ENCODE measurements at places on chromosomes 3 and 15.

DNA sequence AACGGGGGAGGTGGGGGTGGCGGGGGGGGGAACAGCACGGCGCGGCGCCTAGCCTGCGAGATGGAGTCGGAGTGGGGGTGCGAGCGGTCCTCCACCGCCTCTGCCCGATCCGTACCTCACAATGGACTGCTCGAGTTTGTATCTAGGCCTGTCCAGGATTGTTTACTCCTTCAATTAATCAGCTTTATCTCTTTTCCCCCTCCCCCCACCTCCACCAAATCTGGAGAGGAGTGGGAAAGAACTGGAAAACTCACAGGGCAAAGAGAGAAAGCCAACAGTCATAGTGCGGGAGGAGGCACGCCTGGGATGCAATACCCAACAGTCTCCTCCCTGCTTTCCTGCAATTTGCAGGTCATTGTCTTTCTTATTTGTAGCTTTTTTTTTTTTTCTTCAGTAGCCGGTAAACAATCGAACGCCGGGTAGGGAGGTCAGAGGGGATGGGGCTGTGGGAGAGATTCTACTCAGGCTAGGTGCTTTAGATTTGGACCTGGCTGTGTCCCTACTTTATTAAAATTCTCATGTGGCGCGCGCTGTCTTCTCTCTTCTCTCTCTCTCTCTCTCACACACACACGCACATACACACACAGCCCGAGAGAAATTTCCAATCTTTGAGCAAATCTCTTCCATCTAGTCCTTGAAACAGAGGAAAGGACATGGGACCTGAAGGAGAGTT lies 6.9 kb upstream of the MEIS2 start:
- peaks cover 100% of the 10 kb centered on the region for H3K27me3 ChIP-seq
- H3K36me3 ChIP-seq, result no peaks in the 10 kb centered on the region
- H3K4me1 ChIP-seq, result no peaks in the 10 kb centered on the region
- DNase-seq, result no peak
- peak overlapping the region; percentile 82 for H3K27ac ChIP-seq
- H3K4me3 ChIP-seq, result no peak overlapping the region

GRCh38 chr3:51024765-51025632 lies 350.3 kb downstream of the DOCK3 start:
- no peaks in the 10 kb centered on the region for H3K27me3 ChIP-seq
- DNase-seq, result peak; percentile 60
- no peaks in the 10 kb centered on the region for H3K36me3 ChIP-seq
- H3K4me1 ChIP-seq, result peaks cover 3% of the 10 kb centered on the region
- H3K4me3 ChIP-seq, result no peak overlapping the region

DNA sequence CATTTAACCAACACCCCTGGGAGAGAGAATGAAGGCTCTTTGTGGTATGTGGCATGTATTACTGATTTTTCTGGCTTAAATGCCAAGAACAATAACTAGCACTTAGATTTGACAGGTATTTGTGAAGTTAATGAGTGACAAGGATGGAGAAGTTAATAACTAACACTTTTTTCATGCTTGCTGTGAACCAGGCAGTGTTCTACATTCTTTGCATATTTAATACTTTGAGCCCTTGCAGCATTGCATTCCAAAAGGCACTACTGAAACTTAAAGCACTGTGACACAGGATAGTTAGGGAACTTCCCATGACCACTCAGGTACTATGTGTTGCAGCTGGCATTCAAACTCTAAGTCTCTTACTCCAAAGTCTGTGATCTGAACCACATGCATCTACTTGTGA lies 650.6 kb downstream of the ZPLD1 start:
- no peak overlapping the region for H3K27ac ChIP-seq
- H3K27me3 ChIP-seq, result no peaks in the 10 kb centered on the region
- no peaks in the 10 kb centered on the region for H3K36me3 ChIP-seq
- no peak overlapping the region for H3K4me3 ChIP-seq

GRCh38 chr3:54797111-54797510 lies 130.7 kb downstream of the LRTM1 start:
- no peaks in the 10 kb centered on the region for H3K36me3 ChIP-seq
- no peaks in the 10 kb centered on the region for H3K27me3 ChIP-seq
- H3K4me1 ChIP-seq, result no peaks in the 10 kb centered on the region
- H3K27ac ChIP-seq, result no peak overlapping the region
- no peak for DNase-seq
- no peak overlapping the region for H3K4me3 ChIP-seq

GRCh38 chr3:50323614-50324199 lies 1.2 kb upstream of the HYAL2 start:
- peaks cover 43% of the 10 kb centered on the region for H3K4me1 ChIP-seq
- no peaks in the 10 kb centered on the region for H3K27me3 ChIP-seq
- H3K27ac ChIP-seq, result peak overlapping the region; percentile 92
- H3K4me3 ChIP-seq, result no peak overlapping the region
- no peak for DNase-seq

DNA sequence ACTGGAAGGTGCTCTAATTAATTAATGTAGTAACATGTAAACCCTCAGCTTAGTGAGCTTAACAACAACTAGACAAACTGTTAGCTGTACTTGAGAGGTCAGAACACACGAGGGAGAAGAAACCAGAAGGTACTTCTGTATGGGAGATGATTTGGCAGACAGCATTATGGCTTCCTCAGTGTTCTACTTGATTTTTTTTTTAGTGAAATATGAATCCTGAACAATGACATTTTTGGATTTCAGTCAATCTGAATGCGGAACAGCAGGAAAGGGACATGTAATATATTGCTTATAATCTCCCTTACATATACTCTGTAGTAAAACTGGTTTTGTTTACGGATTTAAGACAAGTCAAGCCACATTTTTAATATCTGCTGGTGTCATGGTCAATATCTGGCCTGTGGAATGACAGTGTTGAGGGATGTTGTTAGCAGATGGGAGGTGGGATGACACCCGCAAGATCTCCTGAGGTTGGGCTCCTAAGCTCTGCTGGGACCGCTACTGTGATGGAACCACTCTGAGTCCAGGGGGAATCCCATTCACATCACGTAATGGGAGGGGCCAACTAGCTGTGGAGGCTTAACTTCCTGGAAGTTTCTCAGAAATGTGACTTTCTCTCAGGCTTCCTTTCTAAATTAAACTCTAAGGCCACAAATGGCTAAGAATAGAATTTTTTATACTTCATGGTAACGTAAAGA lies 18.7 kb downstream of the TNFAIP8L3 start:
- H3K27ac ChIP-seq, result peak overlapping the region; percentile 52
- no peaks in the 10 kb centered on the region for H3K4me1 ChIP-seq
- no peaks in the 10 kb centered on the region for H3K27me3 ChIP-seq
- H3K36me3 ChIP-seq, result no peaks in the 10 kb centered on the region
- no peak for DNase-seq
- H3K4me3 ChIP-seq, result no peak overlapping the region

- no peaks in the 10 kb centered on the region for H3K27me3 ChIP-seq
- H3K4me3 ChIP-seq, result no peak overlapping the region
- no peaks in the 10 kb centered on the region for H3K4me1 ChIP-seq
- DNase-seq, result no peak
Observed at GRCh38 chr15:71003319-71003718, 110.7 kb downstream of the LRRC49 start.

DNA sequence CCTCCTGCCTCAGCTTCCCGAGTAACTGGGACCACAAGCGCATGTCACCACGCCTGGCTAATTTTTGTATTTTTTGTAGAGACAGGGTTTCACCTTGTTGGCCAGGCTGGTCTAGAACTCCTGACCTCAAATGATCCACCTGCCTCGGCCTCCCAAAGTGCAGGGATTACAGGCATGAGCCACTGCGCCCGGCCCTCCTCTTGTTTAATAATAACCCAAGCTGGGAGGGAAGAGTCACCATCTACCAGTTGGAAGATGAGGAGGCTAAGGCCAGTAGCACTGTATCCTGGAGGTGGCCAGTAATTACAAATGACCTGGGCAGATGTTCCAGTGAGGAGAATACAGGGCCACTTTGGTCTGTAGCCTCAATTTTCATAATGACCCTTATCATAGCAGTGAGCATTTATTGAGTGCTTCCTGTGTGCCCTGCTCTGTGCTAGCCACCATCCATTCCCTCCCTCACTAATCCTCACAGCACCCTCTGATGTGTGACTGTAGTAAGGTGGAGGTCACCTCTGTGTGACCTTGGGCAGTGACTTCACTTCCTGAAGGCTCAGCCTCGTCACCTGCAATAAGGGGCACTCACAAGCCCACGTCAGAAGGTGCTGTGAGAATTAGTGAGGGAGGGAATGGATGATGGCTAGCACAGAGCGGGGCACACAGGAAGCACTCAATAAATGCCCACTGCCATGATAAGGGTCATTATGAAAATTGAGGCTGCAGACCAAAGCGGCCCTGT lies 64.2 kb downstream of the ABTB1 start:
- peak overlapping the region; percentile 68 for H3K27ac ChIP-seq
- H3K27me3 ChIP-seq, result no peaks in the 10 kb centered on the region
- H3K36me3 ChIP-seq, result no peaks in the 10 kb centered on the region
- no peak overlapping the region for H3K4me3 ChIP-seq
- DNase-seq, result no peak
- peaks cover 27% of the 10 kb centered on the region for H3K4me1 ChIP-seq

GRCh38 chr3:9091486-9092235 lies 128.4 kb upstream of the RAD18 start:
- H3K36me3 ChIP-seq, result no peaks in the 10 kb centered on the region
- H3K4me3 ChIP-seq, result no peak overlapping the region
- no peak for DNase-seq

DNA sequence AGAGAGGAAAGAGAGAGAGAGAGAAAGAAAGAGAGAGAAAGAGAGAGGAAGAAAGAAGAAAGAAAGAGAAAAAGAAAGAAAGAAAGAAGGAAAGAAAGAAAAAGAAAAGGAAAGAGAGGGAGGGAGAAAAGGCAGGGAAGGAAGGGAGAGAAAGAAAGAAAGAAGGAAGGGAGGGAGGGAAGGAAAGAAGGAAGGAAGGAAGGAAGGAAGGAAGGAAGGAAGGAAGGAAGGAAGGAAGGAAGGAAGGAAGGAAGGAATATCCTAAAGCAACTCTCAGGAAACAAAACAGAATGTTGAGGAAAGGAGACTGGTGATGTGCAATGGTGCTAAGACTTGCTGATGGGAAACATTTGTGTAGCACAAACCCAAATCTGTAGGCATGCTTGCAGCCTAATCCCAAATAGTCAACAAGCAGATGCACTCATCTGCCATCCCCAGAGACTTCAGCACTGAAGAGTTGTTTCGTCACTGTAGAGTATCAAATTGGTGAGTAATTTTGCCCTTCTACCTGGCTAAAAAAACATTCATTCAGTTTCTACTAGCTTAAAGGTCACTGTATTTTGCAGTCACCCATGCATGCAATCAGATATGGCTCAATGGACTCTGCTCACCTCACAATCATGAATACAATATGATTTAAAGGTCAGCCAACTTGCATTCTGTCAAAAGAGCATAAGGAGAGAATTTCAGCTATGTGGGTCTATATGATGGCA lies 480.3 kb downstream of the FGF12 start:
- H3K27me3 ChIP-seq, result no peaks in the 10 kb centered on the region
- no peaks in the 10 kb centered on the region for H3K36me3 ChIP-seq
- H3K27ac ChIP-seq, result no peak overlapping the region
- no peaks in the 10 kb centered on the region for H3K4me1 ChIP-seq
- H3K4me3 ChIP-seq, result no peak overlapping the region

DNA sequence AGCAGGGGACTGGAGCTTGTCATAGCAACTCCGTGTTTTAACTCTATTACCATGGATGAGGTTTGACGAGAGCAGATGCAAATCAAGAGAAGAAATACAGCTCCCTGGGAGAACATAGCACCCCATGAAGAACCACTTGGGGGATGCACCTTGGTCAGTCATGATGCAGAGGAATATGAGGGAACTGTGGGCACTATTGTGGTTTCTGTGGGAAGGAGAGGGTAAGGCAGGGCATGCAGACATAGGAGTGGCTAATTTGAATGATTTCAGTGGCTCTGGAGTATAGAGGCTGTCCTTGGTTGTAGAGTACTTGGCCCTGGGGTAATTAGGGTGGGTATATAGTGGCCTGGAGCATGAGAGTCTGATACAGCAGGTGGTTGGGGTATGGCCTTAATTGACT lies 131.9 kb downstream of the EDEM1 start:
- no peaks in the 10 kb centered on the region for H3K36me3 ChIP-seq
- no peak overlapping the region for H3K4me3 ChIP-seq
- no peak overlapping the region for H3K27ac ChIP-seq

DNA sequence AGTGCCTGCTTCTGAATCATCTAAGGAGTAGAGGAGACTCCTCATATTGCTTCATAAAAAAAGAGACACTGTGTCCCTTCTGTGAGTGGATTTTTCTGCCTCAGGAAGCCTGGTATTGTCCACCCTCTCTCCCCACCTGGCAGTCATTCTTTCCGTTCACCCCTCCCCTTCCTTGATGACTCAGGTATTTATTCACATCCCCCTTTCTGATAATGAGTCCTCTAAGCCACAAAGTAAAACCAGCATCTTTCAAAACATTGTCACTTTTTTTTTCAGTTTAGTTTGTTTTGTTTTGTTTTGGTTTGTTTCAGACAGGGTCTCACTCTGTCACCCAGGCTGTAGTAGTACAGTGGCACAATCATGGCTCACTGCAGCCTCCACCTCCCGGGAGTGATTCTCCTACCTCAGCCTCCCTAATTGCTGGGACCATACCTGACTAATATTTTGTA lies 65.2 kb upstream of the UBE2E1 start:
- no peaks in the 10 kb centered on the region for H3K36me3 ChIP-seq
- H3K27ac ChIP-seq, result no peak overlapping the region
- no peak for DNase-seq
- peaks cover 6% of the 10 kb centered on the region for H3K4me1 ChIP-seq
- peaks cover 8% of the 10 kb centered on the region for H3K27me3 ChIP-seq

GRCh38 chr3:59549962-59550361 lies 500.1 kb upstream of the CFAP20DC start:
- H3K27ac ChIP-seq, result no peak overlapping the region
- no peak for DNase-seq
- no peak overlapping the region for H3K4me3 ChIP-seq
- H3K36me3 ChIP-seq, result no peaks in the 10 kb centered on the region

- H3K27ac ChIP-seq, result no peak overlapping the region
- peaks cover 21% of the 10 kb centered on the region for H3K27me3 ChIP-seq
- no peak overlapping the region for H3K4me3 ChIP-seq
- DNase-seq, result no peak
- H3K36me3 ChIP-seq, result no peaks in the 10 kb centered on the region
- H3K4me1 ChIP-seq, result peaks cover 15% of the 10 kb centered on the region
Observed at GRCh38 chr15:45021348-45021747, 1.6 kb upstream of the SORD start.

DNA sequence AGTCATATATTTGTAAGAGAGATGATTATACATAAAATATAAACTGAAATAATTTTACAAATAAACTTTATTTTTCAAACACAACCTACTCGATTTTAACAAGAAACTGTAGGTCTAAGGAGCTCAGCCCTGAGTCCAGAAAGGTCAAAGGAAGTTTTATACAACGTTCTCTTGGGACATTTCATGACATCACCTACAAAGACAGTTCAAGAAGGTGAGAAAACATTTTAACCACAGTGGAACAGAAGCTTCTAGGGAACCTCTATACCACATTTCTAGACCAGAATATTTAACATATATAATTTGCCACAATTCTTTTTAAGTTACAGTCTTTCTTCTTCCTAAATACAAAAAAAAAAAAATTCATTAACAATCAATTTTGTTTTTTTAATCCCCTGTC lies 40.1 kb downstream of the CBLB start:
- DNase-seq, result no peak
- no peak overlapping the region for H3K27ac ChIP-seq
- H3K4me3 ChIP-seq, result no peak overlapping the region
- peaks cover 48% of the 10 kb centered on the region for H3K4me1 ChIP-seq
- H3K27me3 ChIP-seq, result no peaks in the 10 kb centered on the region

- H3K27me3 ChIP-seq, result peaks cover 49% of the 10 kb centered on the region
- H3K27ac ChIP-seq, result no peak overlapping the region
- no peak for DNase-seq
- no peaks in the 10 kb centered on the region for H3K4me1 ChIP-seq
- H3K4me3 ChIP-seq, result no peak overlapping the region
- H3K36me3 ChIP-seq, result no peaks in the 10 kb centered on the region
Observed at GRCh38 chr3:63279005-63279841, 1.1 kb downstream of the SYNPR start.
